Cardiac fibroblast (primary cell): ENCODE measurements at places on chromosomes 3 and 15.
A peak's percentile ranks its signal among the peaks of the same experiment; 100 is the strongest.

GRCh38 chr15:87860743-87861142 lies 395.8 kb downstream of the NTRK3 start:
- DNase-seq, result no peak

GRCh38 chr3:160114355-160114995 lies 110.7 kb upstream of the C3orf80 start:
- no peak for DNase-seq

GRCh38 chr15:90750186-90750585 lies 33.0 kb downstream of the BLM start:
- no peak for DNase-seq

GRCh38 chr3:66851894-66852613 lies 146.1 kb upstream of the KBTBD8 start:
- no peak for DNase-seq

GRCh38 chr3:103167850-103168249 lies 733.0 kb downstream of the ZPLD1 start:
- DNase-seq, result no peak

DNA sequence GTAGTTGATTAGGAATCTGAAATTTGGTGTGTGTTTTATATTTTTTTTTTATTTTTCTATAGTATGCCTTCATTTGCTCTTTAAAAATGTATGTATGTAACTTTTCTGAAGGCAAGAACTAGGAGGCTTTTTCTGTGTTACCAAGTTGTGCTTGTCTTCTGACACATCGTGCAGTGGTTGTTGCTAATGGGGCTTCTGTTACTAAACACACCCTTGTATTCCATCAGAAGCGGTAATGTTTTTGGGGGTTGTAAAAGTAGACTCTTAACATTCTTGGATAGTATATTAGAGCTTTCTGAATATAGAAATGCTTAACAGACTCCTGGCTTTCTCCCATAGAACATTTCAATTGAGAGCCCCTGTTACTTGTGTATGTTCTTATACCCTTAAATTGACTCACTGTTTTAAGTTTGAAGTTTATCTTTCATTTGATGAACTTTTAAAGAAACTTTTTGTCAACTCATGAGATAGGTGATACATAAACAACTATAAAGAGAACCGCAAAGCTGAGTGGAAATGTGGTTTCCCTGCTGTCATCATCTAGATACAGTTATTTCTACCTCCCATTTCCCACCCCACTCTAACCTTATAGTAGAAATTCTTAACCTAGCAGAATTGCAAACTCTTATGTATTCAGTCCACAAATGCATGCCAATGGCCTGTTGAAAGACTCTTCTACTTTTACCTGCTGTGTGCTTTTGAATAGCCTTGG lies 2.5 kb downstream of the TIPARP start:
- peak; percentile 31 for DNase-seq

DNA sequence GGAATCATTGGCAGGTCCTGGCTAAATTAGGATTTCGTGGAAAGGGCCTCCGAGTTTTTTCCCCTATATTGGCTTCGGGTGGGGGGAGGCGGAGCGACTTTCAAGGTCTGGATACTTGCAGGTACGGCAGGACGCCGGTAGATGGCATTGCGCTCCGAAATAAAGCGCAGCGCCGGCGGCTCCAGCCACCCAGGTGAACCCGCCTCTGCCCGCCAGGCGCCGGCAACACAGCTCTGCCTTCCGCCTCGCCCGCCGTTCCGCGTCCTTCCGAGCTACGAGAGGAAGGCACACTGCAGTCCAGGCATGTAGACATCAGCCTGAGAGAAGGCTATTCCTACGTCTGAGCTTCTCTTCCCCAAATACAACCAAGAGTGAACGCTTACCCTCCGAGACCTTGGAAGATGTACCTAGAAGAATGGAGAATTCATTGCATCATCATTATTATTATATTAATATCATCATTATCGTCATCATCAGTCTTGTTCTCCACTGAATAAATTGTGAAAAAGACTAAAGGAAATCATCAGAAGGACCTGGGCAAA lies 514.1 kb downstream of the MECOM start:
- DNase-seq, result peak; percentile 88

DNA sequence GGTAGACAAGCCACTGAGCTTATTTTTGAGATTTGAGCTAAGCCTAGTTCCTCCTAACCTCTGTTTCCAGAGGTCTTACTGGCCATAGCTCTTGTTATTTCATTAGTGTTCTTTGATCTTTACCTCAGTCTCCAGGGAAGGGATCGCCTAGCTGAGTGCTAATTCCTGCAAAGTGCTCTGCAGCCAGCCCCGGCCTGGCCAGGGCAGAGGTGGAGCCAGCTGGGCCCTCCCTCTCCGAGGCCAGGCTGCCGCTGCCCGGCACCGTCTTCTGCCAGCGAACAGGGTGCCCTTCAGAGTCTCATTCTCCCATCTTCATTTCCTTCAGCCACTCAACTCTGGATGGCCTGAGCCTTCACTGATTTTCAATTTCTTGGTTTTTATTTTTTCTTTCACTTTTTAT lies 19.7 kb downstream of the FAN1 start:
- DNase-seq, result no peak

- no peak for DNase-seq
Measured at GRCh38 chr3:134353171-134353825, 20.9 kb downstream of the AMOTL2 start.

GRCh38 chr3:126181398-126181725 lies 976 bp upstream of the ALDH1L1 start:
- DNase-seq, result no peak

GRCh38 chr3:23035927-23036640 lies 167.0 kb upstream of the UBE2E2 start:
- no peak for DNase-seq

DNA sequence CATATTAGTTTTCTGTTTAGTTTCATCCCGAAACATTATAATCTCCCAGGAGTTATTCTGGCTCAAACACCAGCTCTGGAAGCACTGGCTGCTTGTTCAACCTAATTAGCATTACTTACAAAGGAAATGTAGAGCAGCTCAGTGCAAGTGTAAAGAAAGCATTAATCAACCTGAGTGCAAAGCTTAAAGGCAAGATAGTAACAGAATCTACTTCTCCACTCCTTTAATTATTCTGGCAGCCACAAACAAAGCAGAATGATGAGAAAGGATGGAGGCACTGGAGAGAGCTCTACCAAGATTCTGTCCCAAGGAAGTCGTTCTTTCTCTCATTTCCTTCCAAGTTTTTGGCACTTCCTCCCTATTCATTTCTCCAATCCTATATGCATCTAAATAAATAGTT lies 1384.0 kb downstream of the ZPLD1 start:
- no peak for DNase-seq

DNA sequence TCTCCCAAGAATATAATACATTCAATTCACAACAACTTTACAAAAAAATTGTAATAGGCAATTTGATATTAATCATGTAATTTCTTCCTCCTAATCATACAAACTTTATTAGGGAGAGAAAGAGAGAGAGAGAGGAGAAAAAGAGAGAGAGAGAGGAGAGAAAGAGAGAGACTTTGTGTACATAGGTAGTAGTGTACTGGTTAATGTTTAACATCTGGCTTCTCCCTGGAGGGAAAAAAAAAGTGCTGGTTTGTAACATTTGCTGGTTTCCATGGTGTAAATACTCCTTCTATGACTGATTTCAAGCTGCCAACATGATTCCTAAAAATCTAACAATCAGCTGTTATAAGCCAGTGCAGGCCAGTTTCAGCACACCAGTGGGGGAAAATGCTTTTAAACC lies 98.0 kb upstream of the ARHGEF26 start:
- DNase-seq, result peak; percentile 4

- DNase-seq, result peak; percentile 7
Measured at GRCh38 chr3:32303977-32304881, 65.7 kb downstream of the CMTM8 start.

- peak; percentile 17 for DNase-seq
Measured at GRCh38 chr15:49309889-49310288, 113.2 kb upstream of the FGF7 start.

DNA sequence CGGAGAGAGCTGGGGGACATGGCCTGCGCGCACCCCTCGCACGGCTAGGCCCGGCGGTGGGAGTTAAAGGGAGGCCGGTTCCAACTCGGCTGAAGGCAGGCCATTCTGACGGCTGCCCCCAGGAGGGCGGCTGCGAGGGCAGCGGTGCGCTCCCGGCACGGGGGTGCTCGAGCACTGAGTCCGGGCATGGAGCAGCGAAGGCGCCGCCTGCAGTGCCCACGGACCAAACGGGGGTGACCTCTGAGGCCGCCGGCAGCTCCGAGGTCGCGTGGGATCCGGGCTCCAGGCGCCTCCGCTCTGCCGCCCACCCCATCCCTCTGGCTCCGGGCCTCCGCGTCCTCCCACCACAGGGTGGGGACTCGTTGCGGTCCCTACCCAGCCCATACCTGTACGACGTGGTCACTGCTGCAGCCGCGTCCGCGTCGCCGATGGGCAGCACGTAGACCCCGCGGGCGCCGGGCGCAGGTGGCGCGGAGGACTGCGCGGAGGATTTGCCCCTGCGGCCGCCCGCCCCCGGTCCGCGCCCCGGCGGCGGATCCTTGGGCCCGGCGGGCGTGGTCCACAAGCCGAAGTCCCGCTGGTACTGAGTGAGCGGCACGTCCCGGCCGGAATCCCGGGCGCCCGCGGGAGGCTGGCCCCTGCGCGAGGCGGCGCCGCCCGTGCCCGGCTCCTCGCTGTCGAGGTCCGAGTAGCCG lies 469 bp downstream of the MAP6D1 start:
- no peak for DNase-seq

DNA sequence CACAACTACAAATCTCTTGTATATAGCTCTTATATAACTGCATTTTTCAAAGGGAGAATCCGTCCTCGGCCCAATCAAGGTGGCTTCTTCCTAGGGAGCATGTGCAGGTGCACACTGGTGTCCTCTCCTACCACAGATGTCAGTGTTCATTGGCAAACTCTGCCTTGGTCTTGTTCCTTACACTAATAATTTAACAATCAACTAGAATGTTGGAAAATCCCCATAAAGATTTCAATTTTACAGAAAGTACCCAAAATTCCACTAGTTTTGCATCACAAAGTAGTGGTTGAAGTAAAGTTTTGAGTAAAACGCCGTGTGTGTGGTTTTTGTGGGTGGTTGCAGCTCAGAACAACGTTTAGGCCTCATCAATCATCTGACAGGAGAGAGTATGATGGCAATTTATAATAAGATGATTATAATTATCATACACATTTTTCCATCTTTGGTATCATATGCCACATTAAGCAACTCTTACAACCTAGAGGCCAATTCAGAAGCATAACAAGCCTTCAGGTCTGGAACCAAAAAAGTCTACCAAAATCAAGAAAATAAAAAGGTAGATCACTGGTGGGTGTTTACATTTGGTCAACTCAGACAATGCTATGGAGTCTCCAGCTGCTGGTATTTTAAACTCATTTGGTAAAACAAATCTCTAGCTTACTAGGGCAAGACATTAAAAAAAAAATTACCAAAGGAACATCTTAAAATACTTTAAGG lies 128.9 kb upstream of the BHLHE40 start:
- no peak for DNase-seq

- DNase-seq, result peak; percentile 85
Measured at GRCh38 chr3:159763011-159763601, 225.5 kb upstream of the IL12A start.

DNA sequence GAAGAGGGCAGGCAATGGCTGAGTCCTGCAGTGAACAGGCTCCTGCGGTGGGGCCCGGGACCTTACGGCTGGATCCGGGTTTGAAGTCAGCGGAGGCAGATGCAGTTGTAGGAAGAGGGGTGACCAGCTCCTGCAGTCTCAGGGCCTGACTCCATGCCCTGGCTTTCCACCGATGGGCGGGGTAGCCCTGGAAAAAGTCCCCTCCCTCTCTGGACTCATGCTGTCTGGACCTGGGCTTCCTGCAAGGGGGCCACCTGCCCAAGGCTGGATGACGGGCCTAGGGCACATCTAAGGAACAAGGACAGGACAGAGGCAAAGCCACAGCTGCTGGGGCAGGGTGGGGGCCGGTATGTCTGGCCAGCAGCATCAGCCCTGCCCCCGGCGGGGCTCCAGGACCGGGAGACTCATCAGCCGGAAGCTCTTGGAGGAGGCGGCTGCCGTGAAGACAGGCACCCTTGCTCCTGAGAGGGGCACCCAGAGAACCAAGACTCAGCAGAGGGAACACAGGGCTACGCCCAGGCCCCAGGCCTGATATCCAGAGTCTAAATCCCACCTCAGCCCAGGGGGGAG lies 12.8 kb downstream of the IQSEC1 start:
- DNase-seq, result no peak

GRCh38 chr15:69490356-69491037 lies 37.9 kb downstream of the RPLP1 start:
- DNase-seq, result no peak

- DNase-seq, result no peak
Measured at GRCh38 chr3:5645692-5646410, 458.3 kb downstream of the EDEM1 start.

DNA sequence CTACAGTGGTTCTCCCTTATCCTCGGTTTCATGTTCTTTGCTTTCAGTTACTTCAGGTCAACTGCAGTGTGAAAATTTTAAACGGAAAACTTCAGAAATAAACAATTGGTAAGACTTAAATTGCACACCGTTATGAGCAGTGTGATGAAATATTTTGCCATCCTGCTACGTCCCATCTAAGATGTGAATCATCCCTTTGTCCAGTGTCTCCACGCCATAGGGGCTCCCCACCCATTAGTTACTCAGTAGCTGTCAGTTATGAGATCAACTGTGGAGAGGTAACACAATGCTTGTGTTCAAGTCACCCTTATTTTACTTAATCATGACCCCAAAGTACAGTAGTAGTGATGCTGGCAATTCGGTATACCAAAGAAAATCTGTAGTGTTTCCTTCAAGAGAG lies 47.4 kb downstream of the TJP1 start:
- peak; percentile 92 for DNase-seq

- DNase-seq, result no peak
Measured at GRCh38 chr3:5498981-5499380, 311.5 kb downstream of the EDEM1 start.
